ENCODE measurements at places on chromosomes 13 and 19. TPM values are rescaled to one million over a fixed set of nuclear protein-coding genes. Genes with fewer than 3 reads are reported as not detected.
A peak's percentile ranks its signal among the peaks of the same experiment; 100 is the strongest.

- no peak for DNase-seq
Observed at GRCh38 chr19:11323601-11324078, 15.8 kb downstream of the RAB3D start.

GRCh38 chr19:48480183-48480557 lies 11.0 kb downstream of the CYTH2 start:
- DNase-seq = peak; percentile 70

- DNase-seq = peak; percentile 76
Observed at GRCh38 chr19:3125900-3126524, 9.8 kb upstream of the GNA15 start.

DNA sequence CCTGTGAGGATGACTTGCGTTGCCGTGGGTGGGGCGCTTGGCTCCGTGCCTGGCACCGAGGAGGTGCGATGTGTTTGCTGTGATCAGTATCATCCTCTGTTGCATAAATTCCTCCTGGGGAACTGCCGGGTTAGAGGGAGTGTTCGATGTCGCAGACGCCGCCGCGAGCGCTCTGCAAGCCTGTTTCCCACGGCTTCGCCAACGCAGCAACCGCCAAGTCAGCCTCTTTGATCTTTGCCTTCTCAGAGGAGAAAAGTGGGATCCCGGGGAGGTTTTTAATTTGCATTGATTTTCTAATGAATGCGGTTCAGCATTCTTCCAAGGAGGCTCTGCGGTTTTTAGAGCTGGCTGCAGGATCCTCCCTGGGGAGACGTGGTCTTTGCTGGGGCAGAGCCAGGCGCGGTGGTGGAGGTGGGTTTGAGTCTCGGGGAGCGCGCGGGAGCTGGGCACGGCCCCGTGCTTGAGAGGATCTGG lies 7.6 kb downstream of the GPR32 start:
- no peak for DNase-seq

DNA sequence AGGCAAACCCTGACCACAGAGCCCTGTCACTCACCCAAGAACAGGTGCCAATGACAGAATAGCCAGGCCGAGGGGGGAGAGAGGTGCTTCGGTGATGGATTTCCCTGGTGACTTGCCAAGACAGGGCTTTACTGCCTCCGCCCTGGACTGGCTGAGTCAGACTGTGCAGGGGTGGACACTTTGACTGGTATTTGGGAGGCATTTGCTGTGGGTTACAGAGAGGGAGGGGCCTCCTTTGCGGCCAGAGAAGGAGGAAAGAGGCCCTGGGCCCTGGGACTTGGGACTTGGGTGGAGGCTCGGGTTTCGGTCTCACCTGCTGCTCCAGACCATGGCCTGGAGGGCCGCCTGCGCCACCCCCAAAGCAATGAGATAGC lies 4.6 kb upstream of the EPS8L1 start:
- DNase-seq = no peak

DNA sequence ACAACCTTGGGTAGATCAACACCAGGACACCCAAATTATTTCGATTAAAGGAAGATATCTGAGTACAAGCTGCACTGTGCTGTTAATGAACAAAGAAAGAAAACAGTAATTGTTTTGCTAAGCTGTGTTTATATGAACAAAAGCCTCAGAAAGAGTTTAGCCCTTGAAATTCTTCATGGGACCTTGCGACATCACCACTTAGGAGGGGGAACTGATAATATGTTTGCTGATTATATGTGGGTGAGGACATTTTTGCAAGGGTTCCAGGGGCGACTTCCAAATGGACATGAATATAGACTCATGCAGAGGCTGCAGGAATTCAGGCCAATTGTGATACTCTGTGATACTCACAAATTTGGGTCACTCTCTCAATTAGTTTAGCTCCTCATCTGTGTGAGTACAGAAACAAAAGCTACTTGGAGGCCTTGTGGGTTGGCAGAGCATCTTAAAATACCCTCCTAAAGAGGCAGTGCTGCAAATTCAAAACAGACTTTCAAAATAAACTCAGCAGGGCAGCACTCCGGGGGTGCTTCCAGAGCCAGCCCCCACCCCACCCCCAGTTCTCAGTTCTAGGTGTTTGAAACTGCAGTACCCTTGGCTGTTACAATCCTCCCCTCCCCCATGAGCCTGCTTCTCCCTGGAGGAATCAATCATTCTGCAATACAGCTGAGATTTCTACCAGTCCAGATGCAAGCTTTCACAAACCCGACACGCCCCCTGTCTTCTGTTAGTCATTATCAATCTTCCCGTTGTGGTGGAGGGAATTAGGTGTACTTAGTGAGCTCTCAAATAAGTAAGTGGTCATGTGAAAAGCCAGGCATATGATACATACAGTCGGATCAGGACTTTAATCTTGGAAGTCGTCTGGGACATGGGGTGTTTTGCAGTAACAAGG lies 97.0 kb upstream of the MBNL2 start:
- no peak for DNase-seq

GRCh38 chr13:90867336-90867683 lies 480.2 kb upstream of the MIR17HG start:
- peak; percentile 70 for DNase-seq

GRCh38 chr19:48506138-48506733 lies 5.4 kb downstream of the LMTK3 start:
- DNase-seq = no peak

ZNF285 gene
- 1.1 TPM for total RNA-seq

UHRF1 gene
- total RNA-seq = 1.3 TPM

FFAR3 gene
- not detected for total RNA-seq

CLEC17A gene
- total RNA-seq = not detected

KCNC3 gene
- total RNA-seq = 11.1 TPM

ZNF737 gene
- 18.3 TPM for total RNA-seq

All from lower lobe of right lung (tissue), 2 donors.